ENCODE measurements at places on chromosomes 16 and 17.

GRCh38 chr16:69329369-69330285, 761 bp downstream of the PDF start:
- no peak for DNase-seq

DNA sequence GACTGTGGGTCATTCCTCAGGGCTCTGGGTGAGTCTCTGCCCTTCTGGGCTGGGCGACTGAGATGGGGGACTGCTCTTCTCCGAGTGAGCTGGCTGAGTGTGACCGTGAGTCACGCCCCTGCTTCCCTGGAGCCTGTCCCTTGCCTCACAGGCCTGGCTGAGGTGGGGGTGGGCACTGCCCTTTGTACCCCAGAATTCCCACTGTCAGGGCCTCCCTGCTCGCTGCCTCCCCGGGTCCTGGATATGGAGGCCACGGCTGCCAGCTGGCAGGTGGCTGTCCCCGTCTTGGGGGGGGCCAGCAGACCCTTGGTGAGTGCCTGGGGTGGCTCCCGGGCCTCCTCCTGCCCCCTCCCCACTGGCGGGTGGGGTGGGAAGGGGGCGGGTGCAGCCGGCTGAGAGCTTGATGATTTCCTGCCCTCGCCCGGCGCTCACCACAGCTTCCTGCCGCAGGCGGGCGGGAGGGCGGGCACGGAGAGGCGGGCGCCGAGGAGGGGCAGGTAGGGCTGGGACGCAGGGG, at the start of gene LAT:
Gene LAT (plus strand): TSS at position 434 of the 517 bp plus-strand sequence. CDS start 366 bp downstream, outside the sequence.
- DNase-seq: no peak

DNA sequence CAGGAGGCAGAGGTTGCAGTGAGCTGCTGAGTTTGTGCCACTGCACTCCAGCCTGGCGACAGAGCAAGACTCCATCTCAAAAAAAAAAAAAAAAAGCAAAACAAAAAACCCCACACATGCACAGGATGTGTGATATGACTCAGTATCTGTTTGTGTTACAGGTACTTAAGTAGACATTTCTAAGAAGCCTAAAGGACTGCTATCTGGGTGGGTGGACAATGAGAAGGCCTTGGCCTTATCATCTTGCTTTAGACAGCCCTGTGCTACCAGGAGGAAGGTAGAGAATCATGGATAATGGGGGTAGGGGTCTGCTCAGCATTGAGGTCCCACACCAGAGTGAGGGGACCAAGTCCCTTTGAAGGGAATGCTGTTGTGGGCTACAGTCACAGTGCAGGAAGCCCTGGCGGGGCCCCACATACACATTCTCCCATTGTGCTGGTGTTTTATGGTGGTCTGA, 26.7 kb downstream of the PLD6 start:
- DNase-seq: no peak

- no peak for DNase-seq
These were observed 997.6 kb upstream of the RBFOX1 start for GRCh38 chr16:6335072-6335471.

GRCh38 chr16:75758215-75758614, 31.9 kb upstream of the CPHXL start:
- DNase-seq: peak; percentile 48

DNA sequence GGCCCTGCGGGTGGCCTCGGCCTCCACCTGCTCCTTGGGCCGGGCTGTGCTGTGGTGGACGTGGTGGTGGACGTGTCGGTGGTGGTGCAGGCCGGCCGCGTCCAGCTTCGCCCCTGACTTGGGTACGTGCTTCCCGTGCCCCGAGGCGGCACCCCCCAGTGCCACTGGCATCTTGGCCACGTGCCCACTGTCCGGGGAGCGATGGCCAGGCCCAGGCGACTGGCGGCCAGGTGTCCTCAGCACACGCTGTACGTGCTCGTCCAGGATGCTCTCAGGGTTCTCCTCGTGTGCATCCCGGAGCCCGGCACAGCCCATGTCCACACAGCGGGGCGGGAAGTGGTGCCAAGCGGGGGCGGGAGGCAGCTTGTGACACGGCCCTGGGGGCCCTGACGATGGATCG, 14.9 kb downstream of the PDIA2 start:
- no peak for DNase-seq

- no peak for DNase-seq
These were observed 11.0 kb upstream of the SPOP start for GRCh38 chr17:49688848-49689247.

DNA sequence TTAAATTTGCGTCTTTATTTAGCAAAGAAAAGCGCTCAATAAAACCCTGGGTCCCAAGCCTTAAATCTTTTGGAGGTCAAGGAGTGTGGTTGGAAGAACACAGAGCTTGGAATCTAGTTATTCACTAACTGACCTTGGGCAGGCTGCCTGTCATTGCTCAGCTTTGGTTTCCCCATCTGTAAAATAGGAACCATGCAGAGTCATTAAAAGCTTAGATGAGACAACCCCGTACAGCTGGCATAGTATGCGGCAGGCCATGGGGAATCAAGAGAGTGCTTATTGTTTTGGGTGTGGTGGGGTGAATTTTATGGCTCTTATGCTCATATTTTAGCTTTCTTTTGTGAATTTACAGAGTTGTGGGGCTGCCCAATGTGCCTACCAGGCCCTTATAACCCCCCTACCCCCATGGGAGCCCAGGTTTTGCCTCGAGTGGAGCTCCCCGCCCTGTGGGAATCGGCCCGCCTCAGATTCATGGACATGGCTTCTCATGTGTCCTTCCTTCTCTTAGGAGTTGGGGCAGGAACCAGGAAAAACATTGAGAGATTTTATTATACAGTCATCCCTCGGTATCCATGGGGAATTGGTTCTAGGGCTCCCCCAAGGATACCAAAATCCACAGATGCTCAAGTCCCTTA, 113.5 kb downstream of the CLEC16A start:
- DNase-seq: no peak

- DNase-seq: no peak
These were observed 309 bp downstream of the DNAH2 start for GRCh38 chr17:7717756-7718350.

DNA sequence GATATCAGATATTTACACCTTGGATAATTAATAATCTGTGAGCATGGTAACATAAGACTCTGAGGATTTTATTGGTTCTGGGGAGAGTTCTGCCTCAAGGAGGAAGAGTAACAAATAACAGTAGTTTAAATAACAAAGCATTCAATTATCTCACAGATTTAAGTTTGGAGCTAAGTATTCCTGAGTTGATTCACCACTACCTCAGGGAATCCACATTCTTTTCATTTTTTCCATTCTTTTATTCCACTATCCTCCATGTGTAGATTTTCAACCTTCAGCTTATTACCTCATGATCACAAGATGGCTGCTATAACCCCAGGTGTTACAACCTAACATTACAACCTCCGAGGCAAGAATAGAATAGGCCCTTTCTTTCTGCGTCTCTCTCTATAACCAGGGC, 252.2 kb upstream of the TOX3 start:
- DNase-seq: no peak

GRCh38 chr16:86590501-86591144, 12.3 kb downstream of the FOXL1 start:
- DNase-seq: peak; percentile 54

DNA sequence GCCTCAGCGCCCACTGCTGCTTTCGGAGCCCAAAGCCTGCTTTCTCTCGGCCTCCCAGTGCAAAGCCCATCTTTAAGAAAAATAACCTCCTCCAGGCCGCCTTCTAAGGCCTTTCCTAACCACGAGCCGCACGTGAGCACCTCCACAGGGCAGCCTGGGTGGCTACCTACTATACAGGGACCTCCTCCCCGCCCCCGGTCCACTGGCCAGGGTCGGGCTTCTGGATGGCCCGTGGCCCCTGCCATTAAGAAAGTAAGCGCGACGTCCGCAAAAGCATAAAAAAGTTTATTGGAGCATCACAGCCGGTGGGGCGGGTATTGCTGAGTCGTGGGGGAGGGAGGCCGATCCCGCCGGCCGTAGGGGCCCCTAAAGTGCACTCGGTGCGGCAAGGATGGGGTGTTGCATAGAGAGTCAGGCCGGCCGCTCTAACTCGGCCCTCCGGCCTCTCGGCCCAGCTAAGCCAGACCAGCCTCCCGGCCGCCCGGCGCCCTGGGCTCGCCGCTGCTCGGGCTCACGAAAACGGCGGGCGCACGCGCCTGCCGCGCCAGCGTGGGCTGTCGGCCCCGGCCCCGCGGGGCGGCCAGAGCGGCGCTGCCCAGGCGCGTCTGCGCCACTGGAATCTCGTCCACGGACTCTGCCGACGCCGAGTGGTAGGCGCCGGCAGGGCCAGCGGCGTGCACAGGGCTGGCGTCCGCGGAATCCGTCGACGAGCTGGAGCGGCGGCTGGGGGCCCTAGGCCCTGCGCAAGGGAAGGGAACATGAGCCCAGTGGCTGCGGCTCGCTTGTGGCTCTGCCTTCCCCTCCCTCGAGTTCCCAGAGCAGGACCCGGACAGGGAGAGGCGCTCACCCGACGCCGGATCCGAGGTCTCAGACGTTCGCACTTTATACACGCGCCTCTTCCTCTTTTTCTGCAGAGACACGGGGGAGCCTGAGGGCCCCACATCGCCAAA, 1.1 kb upstream of the TPPP3 start:
- no peak for DNase-seq

DNA sequence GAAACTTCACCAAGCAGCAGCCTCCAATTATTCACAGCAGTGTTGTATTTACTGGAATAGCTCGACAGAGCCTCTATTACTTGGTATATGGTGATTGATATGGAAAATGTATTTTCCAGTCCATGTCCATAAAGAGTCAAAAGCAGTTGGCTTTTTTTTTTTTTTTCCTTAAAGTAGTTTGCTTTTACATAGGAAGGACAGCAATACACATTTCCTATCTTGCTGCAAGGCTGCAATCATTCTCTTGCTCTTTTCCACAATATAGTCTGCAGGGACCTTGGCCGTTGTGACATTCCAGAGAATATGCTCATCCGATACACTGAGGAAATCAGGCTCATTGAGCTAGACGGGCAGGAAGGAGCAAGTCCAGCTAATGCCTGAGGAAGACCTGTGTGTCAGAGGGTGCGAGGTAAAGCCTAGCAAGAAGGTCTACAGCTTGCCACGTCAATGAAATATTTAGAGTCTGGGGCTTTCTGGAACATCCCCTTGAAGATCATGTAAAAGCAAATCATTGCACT, 131.1 kb downstream of the ENGASE start:
- DNase-seq: no peak

- DNase-seq: no peak
These were observed 292.5 kb downstream of the XYLT1 start for GRCh38 chr16:17177959-17178905.

- peak; percentile 38 for DNase-seq
These were observed 22.9 kb upstream of the DNAJA2 start for GRCh38 chr16:46996391-46996790.

DNA sequence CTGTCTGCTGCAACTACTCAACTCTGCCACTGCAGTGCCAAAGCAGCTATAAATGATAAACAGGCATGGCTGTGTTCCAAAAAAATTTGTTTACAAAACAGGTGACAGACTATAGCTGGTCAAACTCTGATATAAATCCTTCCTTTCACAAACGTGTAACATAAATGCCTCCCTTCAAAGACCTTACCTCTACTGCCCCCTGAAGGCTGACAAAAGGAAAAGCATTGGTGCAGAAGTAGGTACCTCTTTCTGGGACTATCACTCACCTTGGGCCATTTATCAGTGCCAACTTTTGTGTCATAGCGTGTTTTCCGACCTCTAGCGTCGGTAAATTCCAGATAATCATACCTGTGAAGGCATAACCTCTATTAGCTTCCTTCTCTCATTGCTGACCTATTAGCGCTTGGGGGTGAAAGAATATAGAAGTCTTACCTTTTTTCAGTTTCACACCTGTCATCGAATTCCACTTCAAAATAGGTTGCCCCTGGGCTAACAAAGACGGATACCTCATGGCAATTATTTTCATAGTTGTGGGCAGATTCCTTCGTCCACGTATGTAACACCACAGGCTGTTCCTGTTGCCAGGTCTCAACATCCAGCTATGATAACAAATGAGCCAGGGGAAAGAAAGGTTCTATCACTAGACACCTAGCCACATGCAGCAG, 67.9 kb downstream of the ZZEF1 start:
- DNase-seq: peak; percentile 20

DNA sequence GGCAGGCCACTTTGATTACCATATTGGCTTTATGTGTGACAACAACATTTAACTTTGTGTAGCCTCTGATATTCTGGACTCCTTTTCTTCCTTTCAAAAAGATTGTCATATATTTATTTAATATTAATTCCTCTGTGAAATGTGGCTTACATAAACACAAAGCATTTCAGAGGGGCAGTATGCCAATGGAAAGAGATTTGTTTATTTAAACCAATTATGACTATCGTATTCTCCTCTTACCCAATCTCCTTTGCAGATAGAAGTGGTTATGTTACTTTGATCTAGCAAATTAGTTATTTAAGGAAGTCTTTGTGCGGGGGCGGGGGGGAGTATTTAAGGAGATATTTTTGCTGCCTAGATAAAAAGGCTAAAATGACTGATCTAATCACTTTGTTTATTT, 573.7 kb upstream of the KIF2B start:
- no peak for DNase-seq

DNA sequence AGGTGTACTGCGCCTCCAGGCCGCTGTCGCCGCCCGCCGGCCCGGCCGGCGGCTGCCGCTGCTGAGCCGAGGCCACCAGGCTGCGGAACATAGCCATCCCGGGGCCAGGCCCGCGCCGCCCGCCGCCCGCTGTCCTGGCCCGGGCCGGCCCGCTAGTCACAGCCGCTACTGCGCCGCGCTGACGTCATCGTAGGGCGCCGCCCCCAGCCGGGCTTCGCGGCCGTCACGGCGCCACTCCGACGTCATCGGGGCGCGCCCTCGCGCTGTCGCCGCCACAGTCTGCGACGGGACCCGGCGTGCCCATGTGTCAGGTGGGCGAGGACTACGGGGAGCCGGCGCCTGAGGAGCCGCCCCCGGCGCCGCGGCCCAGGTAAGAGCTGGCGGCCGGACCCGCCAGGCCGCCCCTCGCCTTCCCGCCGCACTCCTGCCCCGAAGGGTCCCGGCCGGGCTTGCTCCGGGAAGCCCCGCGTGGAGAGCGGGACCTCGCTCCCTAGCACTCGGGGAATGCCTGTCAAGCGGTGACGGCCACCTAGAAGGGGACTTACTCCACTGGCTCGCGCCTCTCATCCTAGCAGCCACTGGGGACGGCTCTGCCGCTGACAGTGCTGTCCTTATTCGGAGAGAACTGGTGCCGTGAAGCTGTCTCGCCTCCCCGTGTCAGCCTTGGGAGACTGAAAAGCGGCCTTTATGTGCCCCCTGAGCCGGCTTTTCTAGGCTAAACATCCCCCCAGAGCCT, at the start of the genes CTU2 and RNF166:
Gene CTU2 (plus strand): TSS at position 275 of the 736 bp plus-strand sequence. CDS start 28 bp downstream, at position 303.
Gene RNF166 (minus strand): TSS at position 180 of the 736 bp plus-strand sequence. CDS start 83 bp downstream, at position 97.
- peak; percentile 85 for DNase-seq

DNA sequence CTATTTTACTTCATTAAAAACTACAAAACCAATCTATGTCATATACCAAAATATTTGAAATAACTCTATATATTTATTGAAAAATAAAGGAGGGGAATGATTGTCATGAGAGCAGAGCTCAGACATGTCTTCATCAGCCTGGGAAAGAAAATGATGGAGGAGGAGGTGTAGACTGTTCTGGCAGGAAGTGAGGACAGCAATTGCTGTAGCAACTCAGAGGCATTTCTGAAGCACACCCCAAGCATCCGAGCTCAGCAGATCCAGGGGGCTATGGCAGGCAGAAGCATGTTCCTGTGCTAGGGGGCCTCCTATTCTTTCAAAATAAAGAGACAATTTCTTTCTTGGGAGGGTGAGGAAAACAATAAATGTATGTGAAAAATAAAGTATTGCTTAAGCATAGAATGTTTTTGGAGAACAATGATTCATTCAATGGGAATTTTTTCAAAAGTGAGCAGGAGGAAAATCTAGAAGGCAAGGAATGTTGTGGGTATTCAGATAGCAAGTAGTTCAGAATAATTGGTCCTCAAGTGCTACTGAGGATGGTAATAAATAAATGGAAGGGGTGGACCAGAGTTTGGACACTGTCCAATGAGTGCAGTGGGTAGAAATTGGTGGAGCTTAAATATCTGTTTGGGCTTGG, 383.4 kb downstream of the CDH11 start:
- peak; percentile 81 for DNase-seq

Measured in NCI-H226 (cell line).